ENCODE measurements at places on chromosomes 5 and 9.

DNA sequence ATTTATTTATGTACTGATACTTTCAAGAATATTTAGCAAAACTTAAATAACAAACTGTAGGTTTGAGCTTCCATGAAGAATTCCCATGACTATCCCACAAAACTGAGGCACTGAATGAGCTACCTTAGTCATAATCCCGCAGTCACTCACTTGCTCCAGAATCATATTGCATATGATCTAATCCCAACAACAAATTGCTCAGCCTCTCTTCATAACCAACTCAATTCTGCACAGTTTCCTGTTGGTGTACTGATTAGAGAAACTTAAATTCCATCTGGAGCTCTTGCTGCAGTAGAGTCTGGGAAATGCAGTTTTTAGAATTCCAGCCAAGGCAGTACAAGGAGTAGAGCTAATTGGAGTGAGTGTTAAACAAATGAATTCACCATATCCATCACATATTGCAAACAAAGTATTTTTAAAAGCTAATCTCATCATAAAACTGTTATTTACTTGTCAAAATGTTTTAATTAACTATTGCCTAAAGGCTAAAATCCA is 35.7 kb upstream of the CDH18 start:
- no peak for DNase-seq

DNA sequence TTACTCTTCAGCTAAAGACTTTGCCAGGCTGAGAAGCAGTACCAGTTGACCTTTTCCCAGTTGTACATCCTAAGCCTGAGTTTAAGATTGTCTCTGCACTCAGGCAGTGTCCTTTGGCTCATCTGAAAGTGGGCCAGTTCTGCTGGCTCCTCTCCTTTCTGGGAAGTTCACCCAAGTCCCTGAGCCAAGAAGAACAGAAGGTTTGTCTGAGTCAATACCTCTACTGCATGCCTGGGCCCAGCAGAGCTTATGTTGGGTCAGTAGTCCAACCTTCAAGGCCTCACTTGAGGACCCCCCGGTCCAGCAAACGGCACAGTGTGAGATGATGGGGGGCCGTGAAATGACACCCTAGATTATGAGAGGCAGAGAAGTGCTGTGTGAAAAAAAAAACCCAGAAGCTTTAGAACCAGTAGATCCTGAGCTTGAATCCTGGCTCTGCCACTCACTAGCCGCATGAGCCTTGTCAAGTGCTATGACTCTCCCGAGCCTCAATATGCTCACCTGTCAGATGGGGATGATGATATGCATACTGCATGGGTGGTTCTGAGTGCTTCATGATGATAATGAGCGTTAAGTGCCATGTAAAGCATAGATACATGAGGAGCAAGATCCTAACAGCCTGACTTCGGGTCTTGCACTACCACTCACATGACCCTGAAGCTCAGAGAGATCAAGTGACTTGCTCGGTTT is 156.0 kb downstream of the MACROH2A1 start:
- no peak for DNase-seq

- no peak for DNase-seq
Measured at GRCh38 chr9:96383165-96383942, at the start of gene SLC35D2. TSS of gene SLC35D2 (minus strand) at chr9:96383711. CDS start at chr9:96383634, 77 bp downstream.

DNA sequence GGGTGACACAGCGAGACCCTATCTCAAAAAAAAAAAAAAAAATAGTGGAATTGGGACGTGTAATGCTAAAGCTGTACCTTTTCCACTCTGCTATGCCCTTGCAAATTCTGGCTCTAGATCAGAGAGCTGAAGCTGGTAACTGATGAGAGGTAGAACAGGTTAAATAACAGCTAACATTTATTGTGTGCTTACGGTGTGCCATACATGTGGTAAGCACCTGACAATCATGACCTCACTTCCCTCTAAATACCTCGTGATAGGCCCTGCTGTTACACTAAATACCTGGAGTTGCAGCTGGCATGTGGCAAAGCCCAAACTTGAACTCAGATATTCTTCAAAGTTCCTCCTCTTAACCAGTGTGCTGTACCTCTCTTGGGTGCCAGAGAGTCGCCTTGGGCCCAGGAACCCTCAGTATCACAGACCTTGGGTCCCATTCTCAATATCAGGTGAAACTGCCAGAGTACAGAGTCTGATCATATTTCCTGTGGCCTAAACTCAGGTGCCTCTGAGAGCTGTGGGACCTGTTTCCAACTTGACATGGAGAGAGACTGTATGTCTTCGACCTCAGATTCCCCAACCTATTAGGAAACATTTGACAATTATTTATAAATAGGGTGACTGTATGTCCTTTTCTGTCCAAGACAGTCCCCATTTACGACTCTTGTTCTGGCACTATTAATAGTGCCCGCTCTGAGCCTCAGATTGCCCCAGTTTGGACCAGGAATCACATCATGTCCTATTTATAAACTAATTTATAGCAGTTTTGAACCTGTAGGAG is 4.8 kb downstream of the ARL10 start:
- no peak for DNase-seq

GRCh38 chr5:134877159-134877558 is 3.0 kb downstream of the TXNDC15 start:
- no peak for DNase-seq

GRCh38 chr9:116653348-116654058 is 33.6 kb upstream of the TRIM32 start:
- DNase-seq: no peak

GRCh38 chr9:75939536-75940111 is 49.2 kb downstream of the PCSK5 start:
- no peak for DNase-seq

- DNase-seq: no peak
Measured at GRCh38 chr5:61687371-61687770, 355.3 kb downstream of the ZSWIM6 start.

GRCh38 chr5:57621624-57622023 is 139.0 kb upstream of the ACTBL2 start:
- no peak for DNase-seq

GRCh38 chr5:90424245-90424644 is 14.7 kb upstream of the CETN3 start:
- DNase-seq: no peak

DNA sequence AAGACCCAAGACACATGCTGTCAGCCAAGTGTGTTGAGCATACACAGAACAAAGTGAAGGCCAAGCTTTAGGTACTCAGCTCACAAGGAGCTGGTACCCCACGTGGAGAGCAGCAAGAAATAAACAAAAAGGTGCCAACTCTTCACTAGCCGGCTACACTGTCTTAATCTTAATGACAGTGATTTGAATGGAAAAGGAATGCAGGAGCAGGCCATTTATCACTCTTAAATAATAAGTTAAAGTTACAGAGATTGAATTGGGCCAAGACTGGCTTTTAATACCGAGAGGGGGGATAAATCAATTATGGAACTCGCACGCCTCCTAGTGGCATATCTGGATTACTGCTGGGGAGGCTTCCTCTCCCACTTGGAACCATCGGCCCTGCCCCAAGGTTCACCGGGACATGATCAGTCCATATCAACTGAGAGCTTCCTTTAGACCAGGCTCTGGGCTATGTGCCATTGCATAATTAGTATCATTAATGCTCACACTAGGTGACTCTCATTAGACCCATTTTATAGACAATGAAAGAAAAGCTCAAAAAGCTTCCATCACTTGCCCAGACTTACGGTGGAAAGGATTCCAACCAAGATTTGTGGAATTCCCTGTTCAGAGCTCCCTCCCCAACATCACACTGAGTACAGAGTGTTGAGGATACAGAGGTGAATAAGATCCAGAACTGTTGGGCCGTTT is 94.0 kb downstream of the ACTL7B start:
- peak; percentile 1 for DNase-seq

DNA sequence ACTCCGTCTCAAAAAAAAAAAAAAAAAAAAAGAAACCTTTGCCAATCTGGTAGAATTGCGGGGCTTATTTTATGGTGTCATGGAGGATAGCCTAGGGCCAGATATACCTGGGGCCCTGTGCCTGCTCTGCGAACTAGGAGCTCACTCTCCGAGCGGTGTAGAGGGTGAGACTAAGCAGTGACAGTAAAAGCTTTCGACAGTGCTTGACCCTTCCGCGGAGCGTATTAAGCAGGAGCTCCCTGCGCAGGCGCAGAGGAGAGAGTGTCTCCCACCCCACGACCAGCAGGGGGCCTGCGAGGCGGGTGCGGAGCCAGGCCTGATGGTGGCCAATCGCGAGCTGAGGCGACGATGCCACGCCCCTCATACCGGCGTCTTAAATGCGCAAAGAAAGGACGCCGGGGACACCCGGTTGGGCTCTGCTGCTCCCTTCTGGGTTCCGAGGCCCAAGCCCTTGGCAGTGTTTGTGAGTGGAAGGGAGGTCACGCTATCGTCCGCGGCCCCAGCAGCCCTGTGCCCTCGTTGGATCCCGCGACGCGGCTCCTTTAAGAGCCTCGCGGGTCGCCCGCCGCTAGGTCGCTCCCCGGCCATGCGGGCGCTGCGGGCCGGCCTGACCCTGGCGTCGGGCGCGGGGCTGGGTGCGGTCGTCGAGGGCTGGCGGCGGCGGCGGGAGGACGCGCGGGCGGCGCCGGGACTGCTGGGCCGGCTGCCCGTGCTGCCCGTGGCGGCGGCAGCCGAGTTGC is at the start of gene ENDOG:
Gene ENDOG (plus strand): TSS at position 402 of the 740 bp plus-strand sequence. CDS start 185 bp downstream, at position 587.
- DNase-seq: peak; percentile 95

DNA sequence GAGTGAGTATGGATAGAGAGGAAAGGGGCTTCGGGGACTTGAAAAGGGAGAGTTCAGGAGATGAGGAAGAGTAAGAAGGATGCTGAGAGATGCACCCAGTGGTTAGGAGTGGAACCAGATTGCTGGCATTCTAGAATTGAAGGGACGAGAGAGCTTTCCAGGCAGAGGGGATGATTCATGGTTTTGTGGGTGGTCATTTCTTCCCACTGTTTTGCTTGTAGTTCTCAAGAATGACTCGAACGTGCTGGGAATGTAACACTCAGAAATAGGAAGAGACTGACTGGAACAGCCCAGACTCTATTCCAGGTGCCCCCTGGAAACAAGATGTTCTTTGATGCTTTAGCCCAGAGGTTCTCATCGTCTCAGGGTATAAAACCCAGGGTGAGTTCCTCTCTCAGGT is 294.2 kb downstream of the ICE1 start:
- DNase-seq: no peak

- DNase-seq: no peak
Measured at GRCh38 chr5:66958980-66959641, 237.5 kb downstream of the CD180 start.

- no peak for DNase-seq
Measured at GRCh38 chr5:54692631-54693030, 175.1 kb downstream of the SNX18 start.

DNA sequence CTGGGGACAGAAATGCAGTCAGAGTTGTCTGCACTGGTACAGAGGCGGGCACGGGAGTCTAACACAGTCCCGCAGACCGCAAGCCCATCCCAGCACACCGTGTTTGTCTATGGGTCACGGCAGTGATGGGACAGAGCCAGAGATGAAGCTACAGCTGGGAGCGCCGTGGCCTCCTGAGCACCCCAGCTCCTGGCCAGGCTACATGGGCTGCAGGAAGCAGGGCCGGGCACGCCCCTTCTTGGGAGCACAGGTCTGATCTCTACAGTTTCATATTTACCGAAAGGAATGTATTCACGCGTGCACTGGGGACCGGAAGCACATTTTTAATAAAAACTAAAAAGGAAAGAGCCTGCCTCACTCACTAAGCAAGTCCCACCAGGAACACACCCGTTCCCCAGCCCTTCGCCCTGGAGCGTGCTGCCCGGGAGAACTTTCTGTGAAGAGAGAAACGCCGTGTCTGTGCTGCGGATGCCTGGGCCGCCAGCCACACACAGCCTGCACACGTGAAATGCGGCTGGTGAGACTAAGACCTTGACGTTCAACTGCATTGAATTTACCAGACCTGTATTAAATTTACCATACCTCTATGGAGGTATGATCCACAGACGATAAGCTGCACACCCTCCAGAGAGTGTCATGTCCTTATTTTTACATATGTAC is 81.1 kb downstream of the VAV2 start:
- DNase-seq: no peak

DNA sequence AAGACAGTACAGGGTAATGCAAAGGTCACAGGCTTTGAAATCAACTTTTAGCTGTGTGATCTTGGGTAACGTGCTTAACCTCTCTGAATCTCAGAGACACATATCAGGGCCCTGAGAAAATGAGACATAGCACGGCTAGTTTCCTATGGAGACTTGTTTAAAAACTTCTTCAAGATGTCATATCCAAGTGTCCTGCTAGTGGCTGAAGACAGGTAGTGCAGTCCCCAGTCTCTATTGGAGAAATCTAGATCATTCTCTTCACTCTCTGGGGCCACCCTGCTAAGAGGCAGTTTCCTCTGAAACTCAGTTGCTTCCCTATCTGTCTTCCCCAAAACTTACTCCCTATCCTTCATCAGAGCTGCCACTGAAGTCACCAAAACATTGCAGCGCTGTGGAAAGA is 30.3 kb upstream of the GRXCR2 start:
- no peak for DNase-seq

DNA sequence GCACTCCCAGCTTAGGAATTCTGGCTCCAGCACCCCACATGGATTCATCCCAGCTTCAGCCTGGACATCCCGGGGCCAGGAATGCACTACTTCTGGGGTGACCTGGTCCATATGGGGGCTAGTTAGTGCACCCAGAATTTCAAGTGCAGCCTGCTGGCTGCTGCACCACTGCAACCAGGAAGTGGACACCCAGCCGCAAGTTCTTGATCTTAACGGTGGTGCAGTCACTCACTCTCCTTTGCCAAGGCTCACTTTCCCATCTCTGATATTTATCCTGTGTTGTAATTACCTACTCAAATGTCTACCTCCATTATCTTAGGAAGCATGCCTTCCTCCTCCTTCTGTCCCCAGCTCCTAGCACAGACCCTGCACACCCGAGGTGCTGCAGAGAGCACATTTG is 26.2 kb upstream of the RAB14 start:
- DNase-seq: no peak

GRCh38 chr5:100762995-100763394 is 140.1 kb downstream of the ST8SIA4 start:
- no peak for DNase-seq

DNA sequence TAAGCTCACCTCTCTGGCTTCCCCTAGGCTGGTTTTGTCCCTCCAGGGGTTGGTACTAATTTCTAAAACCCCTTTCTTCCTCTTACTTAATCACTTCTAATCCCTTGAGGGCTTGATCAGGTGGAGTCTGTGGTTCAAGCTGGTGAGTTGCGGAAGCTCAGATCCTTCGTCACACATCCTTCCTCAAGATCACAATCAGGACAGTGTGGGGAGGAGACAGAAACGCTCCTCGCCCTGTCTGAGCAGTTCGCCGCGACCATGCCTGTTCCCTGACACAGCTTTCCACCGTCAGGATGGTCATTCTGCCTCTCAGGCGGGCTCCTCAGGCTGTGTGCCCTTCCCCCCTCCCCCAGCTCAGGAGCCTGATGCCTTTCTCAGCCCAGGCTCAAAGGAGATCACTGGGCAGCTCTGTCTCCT is 24.3 kb downstream of the CPLX2 start:
- DNase-seq: peak; percentile 13

DNA sequence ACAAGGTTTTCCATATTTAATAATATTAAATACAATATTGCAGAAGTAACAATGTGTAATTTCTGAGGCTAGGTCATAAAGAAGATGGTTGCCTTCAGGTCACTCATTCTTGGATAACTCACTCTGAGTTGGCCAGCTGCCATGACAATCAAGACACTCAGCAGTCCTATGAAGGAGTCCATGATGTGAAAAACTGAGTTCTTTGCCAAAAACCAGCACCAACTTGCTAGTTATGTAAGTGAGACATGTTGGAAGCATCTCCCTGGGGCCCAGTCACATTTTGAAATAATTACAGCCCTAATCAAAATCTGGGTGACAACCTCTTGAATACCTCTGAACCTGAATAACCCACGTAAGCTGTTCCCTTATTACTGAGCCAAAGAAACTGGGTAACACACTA is 453.2 kb downstream of the CDH18 start:
- DNase-seq: no peak

- no peak for DNase-seq
Measured at GRCh38 chr5:39194466-39195136, 24.8 kb downstream of the FYB1 start.
